Stimulated activated CD4-positive, alpha-beta T cell treated with anti-CD3 and anti-CD28 coated beads, Interleukin-2, amount 100 ng/mL, for 24 hours (primary cell): ENCODE measurements at places on chromosomes 1 and 21.

DNA sequence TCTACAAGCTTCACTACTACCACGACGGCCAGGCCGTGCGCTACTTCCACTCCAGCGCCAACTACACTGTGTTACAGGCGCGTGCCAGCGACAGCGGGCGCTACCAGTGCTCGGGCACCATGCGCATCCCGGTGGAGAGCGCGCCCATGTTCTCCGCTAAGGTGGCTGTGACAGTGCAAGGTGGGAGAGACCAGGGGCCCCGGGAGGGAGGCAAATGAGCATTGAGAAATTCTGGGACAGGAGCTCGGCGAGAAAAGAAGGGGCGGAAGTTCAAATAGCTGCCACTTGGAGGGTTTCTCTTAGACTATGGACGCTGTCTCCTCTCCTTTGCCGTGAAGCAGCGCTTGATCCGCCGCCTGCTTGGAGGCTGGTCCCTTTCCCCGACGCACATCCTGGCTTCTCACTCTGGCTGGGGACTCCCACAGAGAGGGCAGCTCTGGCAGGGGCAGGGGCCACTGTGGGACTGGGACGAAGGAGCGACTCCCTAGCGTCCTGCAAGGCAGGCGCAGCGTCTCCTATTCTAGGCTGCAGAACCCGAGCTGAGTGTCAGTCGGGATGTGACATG lies 4.6 kb downstream of the FCRLB start:
- DNase-seq: peak; percentile 37

- no peak for DNase-seq
Observed at GRCh38 chr1:184143449-184143848, 91.9 kb downstream of the TSEN15 start.

DNA sequence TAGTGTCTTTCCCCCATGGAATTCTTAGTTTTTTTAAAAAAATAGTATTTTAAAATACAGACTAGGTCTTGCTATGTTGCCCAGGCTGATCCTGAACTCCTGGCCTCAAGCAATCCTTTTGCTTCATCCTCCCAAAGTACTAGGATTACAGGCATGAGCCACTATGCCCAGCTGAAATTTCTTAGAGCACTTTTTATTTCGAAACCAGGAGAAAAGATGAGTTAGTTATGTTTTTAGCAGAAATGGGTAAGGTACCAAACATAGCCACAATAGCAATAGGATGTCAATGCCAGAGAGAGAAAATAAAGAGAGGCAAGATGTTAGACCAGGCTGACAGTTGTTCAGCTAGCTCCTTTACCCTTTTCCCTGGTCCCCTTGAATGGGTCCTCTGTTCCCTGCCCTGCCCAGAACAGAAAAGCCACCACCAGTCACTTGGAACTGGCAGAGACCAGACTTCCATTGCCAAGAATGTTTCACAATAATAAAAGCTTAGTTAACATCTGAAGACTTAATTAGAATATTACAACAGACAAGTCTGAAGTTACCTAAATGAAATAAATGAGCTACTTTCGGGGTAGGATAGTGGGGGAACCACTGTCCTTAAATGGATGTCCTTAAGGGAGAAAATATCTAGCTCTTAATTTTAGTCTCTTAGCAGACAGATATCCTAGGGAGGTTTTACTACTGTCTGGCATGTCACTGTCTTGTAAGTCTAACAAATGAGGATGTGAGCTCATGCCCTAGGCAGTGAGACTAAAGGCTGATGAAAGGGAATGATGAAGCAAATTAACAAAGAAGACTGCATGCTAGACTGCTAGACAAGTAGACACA lies 54.3 kb downstream of the ABL2 start:
- DNase-seq: no peak

DNA sequence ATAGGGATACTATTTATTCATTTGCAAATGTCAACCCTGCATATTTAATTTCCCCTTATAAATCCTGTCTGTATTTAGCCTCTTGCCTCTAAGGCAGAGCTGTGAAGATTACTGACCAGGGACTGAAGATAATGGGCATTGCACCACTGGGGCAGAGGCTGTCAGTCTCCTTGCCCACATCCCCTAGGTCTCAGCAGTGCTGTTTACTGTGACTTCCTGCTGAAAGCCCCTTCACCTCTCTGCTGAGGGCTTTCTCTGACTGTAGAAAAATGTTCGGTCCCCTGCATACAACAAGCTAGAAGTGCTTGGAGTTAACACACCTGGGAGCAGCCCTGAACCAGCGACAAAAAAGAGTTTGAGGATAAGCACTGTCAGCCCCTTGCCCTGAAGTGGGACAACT lies 28.8 kb downstream of the SLC5A9 start:
- DNase-seq: no peak

- peak; percentile 68 for DNase-seq
Observed at GRCh38 chr1:205430696-205431305, 8.9 kb upstream of the LEMD1 start.

GRCh38 chr21:38455403-38455802 lies 42.9 kb downstream of the ERG start:
- DNase-seq: no peak

GRCh38 chr1:236553370-236553769 lies 29.6 kb downstream of the LGALS8 start:
- DNase-seq: no peak

DNA sequence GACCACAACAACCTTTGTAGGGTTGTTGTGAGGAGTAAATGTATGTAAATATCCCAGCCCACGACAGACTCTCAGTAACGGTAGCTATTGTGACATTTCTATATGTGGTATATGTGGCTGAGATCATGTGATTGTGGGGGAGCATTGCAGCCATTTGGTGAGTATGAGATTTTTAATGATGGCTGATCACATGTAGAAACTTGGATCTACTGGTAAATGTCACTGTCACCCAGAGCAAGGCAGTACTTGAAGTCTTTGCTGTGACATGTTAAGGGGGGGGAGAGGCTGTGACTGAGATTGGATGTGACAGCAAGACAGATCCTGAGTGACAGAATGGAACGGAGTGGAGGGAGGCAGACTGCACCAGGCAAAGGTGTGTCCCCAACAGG lies 23.9 kb upstream of the MEF2D start:
- no peak for DNase-seq

GRCh38 chr1:25858494-25858893 lies 763 bp downstream of the AUNIP start:
- DNase-seq: no peak

DNA sequence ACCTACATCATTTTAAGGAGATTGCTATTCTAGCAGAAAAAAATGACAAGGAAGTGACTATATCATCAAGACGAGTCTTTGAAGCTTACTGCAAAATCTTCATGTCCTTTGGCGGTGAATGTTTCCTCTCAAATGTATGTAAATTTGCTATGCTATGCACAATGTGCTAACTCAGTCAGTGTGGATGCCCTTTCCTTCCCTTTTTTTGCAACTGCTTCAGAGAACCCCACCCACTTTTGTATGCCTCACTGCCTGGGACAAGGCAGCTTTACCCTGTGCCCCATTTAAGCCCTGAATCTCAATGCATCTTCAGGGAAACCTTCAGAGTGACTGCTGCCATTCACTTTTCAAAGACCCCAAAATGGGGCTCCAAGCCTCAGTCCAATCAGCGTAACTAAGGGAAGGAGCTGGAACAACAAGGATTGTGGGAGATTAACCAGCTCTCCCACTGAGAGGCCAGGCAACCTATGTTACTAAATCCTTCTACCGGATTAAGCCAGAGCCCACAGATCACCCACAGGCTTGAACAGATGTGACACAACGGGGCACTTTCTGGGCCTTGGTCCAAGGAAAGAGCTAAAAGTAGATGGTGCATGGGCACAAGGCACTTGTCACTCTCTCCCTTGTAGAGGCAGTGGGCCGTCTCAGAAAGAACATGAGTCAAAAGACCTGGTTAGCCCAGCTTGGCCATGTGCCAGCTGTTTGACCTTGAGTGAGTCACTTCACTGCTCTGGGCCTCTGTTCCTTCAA lies 154.4 kb downstream of the PLPP3 start:
- DNase-seq: no peak

DNA sequence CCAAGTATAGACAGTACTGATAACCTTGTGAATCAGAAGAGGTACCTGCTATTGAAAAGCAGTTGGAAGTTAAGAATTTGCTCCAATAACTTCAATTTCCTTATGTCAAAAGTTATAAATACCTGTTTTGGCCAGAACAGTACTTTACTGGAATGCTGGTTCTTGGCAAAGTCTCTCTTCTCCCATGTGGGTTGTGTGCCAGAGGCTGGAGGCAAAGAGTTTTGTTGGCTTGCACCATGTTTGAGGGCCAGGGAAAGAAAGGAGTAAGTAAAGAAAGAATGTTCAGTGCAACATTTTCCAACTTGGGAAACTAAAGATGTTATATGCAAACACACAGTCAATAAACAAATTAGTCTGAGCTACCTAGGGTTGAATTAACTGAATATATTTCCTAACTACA lies 67.0 kb upstream of the DYNLT5 start:
- DNase-seq: no peak

GRCh38 chr21:42092771-42093170 lies 21.7 kb downstream of the UMODL1 start:
- DNase-seq: no peak

- DNase-seq: no peak
Observed at GRCh38 chr1:51341876-51342496, 11.6 kb upstream of the TTC39A start.

GRCh38 chr1:205488074-205488723 lies 16.3 kb upstream of the CDK18 start:
- DNase-seq: peak; percentile 49
